ENCODE measurements at places on chromosomes 11 and 22.

DNA sequence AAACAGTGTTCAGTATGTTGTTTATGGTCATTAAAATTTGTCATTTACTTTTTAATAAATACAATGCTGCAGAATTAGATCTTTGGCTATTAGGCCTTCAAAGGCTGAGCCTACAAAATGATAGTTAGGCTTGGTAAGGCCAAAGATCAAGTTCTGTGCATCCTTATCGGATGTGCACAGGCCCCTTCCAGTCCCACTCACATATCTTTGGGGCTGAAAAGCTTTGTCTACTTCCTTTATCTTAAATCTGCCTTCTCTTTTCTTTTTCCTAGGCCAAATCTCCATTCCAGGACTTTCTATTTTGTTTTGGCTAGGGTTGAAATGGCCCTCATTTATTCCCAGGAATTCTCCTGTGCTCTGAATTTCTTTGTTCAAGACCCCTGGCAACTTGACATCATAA lies 3.4 kb upstream of the GLB1L2 start:
- DNase-seq = no peak

GRCh38 chr22:35634943-35635540 lies 13.2 kb upstream of the APOL6 start:
- DNase-seq = no peak

DNA sequence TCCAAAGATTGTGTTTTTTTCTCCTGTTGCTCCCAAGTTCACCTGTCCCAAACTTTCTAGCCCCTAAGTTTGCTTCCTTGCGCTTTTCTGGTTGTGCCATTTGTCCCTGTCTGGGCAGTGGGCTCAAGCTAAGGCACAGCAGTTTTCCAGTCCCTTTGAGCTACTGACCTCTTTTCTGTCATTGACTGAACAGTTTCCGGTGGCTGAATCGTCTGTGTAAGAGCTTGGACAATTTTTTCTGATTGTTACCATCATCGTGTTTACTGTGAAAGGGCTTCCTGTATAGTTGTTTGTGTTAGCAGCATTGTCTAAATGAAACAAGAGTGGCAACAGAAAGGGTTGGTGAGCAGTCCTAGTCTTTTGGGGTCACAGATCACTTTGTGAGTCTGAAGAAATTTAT lies 49.8 kb downstream of the BMAL1 start:
- DNase-seq = no peak

DNA sequence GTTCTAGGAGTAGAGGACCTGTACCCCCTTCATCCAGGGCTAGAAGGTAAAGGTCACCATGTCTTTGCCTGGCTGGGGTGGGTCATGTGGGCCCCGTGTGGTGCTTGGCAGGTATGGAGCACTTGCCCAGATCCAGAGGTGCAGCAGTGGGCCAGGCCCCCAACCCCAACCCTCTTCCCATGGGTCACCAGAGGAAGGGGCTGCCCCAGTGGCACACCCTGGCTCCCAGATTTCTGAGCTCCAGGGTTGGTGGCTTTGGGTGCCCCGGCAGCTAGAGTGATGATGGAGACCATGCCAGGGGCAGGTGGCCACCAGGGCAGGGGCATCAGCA lies 2.4 kb upstream of the GP1BB start:
- DNase-seq = no peak

DNA sequence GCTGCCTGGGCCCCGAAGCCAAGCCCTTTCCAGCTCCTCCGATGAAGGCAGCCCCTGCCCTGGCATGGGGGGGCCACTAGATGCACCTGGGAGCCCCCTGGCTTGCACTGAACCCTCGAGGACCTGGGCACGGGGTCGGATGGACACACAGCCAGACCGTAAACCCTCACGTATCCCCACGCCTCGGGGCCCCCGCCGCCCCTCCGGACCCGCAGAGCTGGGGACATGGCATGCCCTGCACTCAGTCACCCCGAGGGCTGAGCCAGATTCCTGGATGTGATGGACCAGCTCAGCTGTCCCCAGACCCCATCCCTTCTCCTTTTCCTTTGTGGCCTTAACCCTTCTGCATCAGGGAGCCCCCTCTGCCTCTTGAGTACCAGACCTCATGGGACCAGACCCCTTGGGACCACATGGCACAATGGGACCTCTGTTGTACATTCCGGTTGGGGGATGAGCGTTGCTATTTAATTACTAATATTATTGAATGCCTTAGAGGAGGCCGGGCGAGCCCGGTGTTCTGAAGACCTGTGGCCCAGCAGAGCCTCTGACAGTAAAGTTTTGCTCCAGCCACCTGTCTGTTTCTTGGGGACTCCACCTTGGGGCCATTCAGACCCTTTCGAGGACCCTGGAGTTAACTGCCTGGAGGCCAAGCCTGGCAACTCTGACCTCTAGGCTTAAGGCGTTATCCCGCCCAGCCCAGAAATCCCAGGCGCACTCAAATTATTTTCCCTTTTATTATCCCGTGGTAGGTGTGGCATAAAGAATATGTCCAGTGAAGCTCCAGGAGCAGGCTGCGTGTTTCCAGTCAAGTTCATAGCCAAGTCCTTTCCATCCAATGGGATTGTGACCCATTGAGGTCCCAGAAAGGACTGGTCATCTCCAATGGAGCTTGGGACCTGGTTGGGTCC lies 3.0 kb downstream of the RASL10A start:
- DNase-seq = no peak

DNA sequence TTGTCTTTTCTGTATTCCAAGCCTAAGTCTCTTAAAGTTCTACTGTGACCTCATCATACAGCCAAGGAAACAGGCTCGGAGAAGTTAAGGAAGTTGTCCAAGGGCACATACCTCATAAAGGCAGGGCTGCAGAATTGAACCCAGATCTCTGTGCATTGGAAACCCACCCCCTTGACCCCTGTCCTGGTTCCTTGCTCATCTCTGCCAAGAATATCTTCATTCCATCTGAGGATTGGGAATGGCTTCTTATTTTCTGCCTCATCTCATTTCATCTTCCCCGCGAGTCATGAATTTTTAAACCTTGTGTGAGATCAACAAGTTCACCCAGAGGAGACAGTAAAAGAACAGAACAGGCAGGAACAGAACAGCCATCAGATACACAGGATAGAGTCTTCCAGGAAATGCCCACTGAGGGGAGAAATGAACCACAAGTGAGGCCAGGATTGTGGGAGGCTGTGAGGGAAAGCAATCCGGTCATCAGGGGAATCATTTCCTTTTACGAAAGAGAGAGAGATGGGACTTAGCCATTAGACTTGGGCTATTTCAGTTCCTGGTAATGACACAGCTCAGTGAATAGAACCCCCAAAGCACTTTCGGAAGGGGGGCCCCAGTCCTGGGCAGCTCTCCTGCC lies 34.4 kb upstream of the LRRC10B start:
- no peak for DNase-seq

DNA sequence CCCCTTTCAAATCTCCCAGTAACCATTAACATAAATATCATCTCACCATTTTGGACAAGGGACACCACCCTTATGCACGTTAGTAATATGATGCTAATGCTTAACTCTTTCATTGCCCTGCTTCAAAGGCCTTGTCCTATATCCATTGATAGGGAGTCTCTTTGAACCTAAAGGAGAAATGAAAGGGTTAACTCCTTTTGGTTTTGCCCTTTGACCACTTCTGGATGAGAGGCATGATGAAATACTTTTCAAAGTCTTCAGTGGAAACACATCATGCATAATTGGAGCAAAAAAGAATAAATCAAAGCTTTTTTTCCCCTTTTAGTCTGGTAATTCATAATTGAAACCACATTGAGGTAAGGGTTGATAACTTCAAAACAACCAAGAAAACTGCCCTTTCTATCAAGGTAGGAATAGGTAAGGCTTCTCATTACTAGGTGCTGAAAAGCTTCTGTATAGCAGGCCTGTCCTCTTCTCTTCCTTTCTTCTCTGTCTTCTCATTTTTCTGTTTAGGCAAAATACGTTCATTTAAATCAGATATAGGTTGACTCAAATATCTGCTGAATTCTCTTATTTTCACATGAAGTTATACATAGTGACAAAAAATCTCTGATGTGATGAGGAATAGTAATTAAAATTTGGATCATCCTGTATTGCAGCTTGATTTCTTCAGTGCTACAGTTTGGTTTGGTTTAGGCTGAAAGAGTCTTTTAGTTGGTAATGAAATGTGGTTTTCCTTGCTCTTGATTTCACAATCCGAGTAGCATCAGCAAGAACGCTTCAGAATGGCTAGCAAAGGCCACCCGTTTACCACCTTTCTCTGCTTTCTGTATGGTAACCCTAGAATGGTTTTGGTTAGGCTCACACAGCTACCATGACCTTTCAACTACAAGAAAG lies 94.8 kb downstream of the EXT2 start:
- DNase-seq = no peak

DNA sequence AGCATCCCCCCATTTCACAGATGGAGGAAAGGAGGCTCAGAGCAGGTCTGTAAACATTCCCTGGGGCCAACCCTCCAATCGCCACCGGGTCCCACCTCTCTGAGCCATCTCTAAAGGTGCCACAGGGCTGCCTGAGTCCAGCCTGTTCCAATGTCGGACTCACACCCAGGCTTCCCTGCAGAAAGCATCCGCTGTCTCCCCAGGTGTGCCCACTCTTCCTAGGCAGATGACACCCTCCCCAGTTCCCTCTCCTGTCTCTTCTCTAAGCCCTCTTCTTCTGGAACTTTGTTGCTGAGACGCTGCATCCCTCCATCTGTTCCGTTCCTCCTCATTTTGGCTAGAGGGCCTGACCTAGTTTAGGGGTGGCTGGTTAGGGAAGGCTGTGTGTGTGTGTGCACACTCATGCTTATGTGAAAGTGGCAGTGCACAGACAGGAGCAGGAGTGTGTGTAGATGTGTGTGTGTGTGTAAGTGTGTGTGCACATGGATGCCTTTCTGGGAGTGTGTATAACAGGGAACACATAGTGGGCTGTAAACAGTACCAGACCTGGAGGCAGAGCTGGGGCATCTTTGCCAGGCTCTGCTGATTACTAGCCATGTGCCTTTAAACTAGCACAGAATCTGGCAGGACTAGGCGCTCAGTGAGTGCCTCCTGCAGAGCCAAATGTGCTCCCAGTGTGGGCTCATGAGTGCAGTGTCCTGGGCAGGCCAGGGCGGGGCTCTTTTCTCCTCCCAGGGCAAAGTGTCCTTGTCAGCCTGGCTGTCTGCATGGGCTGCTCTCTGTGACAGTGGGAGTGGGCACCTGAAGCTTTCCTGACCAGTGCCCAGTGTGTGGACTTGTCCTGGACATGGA lies 77.3 kb upstream of the NECTIN1 start:
- no peak for DNase-seq

- DNase-seq = no peak
Measured at GRCh38 chr11:67120456-67120855, 1.4 kb downstream of the KDM2A start.

- no peak for DNase-seq
Measured at GRCh38 chr22:25109878-25110595, 89.6 kb upstream of the CRYBB3 start.

GRCh38 chr22:50206599-50206998 lies 5.8 kb downstream of the SELENOO start:
- DNase-seq = no peak

DNA sequence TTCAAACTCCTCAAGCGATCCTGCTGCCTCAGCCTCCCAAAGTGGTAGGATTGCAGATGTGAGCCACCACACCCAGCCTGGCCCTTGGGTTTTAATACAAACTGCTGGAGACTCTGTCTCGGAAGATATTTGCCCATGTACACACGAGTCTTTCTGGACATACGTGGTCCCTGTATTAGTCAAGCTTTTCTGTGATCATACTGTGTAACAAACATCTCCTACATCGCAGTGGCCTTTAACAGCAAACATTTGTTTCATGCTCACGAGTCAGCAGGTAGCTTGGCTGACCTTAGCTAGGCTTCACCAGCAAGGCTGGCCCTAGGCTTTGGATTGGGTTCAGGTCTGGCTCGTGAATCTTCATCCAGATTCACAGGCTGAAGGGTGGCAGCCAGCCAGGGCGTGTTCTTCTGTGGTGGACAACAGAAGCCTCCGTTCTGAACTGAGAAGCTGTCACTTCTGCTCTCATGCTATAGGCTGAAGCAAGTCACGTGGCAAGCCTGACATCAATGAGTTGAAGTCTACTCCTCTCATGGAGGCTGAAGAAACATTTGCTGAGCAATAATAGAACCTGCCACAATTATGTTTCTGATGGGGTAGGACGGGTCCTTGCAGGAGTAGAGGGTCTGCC lies 8.8 kb downstream of the KIAA1671 start:
- no peak for DNase-seq

DNA sequence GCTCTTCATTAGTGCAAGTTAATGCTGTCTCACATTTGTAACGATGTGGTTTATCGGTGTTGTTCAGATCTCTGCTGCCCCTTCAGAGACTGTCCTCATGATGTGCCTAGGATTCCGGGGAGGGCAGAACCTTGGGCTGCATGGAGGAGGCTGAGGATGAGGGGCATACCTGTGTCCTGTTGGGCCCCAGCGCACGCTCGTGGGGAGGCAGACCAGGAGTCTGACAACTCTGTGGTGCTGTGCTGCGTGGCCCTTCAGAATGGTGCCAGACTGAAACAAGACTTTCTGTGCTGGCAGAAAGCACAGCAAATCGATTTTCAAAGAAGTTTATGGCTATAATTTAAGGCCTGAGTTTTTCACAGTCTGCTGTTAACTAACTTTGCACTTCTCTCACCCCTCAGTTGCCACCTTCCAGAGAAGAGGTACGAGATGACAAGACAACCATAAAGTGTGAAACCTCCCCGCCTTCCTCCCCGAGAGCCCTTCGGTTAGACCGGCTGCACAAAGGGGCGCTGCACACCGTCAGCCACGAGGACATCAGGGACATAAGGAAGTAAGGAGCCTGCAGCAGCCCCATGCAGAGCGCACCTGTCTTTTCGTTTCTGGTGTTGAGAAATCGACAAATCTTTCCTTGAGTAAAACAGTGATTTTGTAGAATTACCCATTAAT lies 44.3 kb upstream of the CTTN start:
- no peak for DNase-seq

DNA sequence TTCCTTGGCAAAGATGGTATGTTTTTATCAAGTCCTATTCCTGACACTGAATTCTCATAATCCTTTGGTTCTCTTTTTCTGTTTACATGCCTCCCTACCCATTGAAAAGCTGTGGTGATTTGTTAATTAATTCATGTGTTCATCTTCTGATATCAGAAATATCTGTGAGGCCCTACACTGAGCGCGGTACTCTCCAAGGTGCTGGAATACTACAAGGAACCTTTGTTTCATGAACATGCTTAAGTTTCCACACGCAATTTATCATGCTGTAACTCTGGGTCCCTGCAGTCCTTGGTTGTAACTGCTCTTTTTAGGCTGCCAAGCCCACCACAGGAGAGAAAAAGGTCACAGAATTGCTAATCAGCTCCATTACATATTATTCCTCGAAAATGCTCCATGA lies 331.8 kb downstream of the FAT3 start:
- DNase-seq = no peak

GRCh38 chr11:132096132-132096825 lies 725.9 kb downstream of the NTM start:
- DNase-seq = no peak

GRCh38 chr11:127656116-127656836 lies 655.7 kb upstream of the KIRREL3 start:
- no peak for DNase-seq

GRCh38 chr11:75625991-75626888 lies 42.6 kb downstream of the MAP6 start:
- no peak for DNase-seq

DNA sequence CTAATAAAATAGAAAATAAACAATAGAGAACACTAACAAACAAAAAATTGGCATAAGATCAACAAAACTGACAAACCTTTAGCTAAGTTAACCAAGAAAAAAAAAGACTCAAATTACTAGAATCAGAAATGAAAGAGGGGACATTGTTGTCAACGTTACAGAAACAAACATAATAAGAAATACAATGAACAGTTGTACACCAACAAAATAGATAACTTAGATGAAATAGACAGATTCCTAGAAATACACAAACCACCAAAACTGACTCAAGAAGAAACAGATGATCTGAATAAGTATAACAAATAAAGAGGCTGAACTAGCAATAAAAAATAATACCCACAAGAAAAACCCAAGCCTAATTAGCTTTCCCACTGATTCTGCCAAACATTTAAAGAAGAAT lies 34.7 kb upstream of the TMPRSS4 start:
- DNase-seq = no peak

All from stimulated activated CD4-positive, alpha-beta T cell treated with anti-CD3 and anti-CD28 coated beads, Interleukin-1b, Interleukin-23, amount 100 ng/mL, for 4 hours (primary cell).